ENCODE measurements at places on chromosomes 2 and 18.

- DNase-seq: no peak
Observed at GRCh38 chr18:37653618-37654017, 88.0 kb upstream of the CELF4 start.

- no peak for DNase-seq
Observed at GRCh38 chr2:55761024-55761423, 67.4 kb upstream of the PNPT1 start.

GRCh38 chr2:108617617-108618016, 83.3 kb downstream of the LIMS1 start:
- no peak for DNase-seq

DNA sequence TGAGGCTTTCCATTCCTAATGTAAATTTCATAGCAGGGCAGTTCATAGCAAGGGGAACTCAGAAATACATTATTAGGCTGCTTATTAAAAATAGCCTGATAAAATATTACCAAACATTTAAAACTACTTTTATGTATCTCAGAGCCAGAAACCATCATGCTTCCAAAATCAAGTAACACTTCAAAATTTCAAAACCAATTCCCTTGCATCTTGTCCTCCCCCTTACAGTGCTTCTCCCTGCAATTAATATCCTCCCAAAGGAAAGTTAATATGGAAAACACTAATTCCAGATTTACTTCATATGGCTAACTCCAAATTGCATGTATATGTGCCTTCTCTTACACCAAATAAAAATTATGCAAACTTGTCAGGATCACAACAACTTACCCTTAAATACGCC, 6.6 kb downstream of the PLEKHH2 start:
- DNase-seq: no peak

- no peak for DNase-seq
Observed at GRCh38 chr2:86695053-86695691, 24.9 kb upstream of the RMND5A start.

DNA sequence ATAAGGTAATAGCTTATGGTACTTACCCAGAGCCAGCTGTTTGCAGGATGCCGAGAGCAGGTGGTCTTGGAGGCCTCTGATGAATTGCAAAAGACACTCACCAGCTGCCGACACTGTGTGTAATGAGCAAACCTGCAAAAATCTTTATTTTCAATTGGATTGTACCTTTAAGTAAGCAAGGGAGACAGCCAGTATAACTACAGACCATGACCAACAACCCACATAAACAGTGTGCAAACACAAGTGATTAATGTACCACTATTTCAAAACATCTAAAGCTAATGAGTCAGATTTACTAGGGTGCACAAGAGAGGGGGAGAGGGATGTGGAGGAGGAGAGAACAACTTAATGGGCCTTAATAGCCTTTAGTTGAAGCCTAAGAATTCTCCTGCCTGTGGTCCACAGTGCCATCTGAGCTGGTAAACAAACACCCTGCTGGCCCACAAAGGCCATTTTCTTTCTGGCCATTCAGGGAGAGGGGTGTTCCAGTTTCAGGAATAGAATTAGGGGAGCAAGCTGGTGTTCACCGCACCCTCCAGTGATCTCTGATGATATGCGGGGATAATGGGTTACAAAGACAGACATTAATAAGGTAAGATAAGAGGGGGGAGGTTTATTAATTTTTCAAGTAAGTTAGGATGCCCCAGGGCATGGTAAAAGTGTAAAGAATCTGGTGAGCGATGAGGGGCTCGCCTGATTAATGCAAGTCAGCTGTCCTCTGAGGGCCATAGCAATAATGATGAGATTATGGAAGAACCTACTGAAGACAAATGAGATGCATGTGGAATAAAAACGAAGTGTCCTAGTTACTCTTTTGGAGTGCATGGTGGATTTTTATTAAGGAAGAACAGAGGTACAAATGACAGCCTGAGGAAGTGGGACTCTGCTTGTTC, 196.4 kb downstream of the HRH4 start:
- DNase-seq: no peak

- DNase-seq: no peak
Observed at GRCh38 chr2:217538719-217539118, 464.1 kb downstream of the TNS1 start.

- no peak for DNase-seq
Observed at GRCh38 chr2:237956402-237956736, 10.4 kb upstream of the UBE2F start.

- no peak for DNase-seq
Observed at GRCh38 chr2:191691898-191692297, 14.0 kb downstream of the NABP1 start.

GRCh38 chr2:222927600-222927999, 66.8 kb downstream of the ACSL3 start:
- DNase-seq: no peak

DNA sequence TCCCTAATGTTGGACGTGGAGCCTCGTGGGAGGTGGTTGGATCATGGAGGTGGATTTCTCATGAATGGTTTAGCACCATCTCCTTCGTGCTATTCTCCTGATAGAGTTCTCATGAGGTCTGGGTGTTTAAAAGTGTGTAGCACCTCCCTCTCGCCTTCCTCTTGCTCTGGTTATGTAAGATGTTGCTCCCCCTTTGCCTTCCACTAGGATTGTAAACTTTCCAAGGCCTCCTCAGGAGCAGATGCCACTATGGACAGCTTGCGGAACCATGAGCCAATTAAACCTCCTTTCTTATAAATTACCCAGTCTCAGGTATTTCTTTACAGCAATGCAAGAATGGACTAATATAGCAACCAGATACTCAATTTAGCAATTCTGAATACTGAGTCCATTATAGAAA, 82.4 kb upstream of the PELI1 start:
- no peak for DNase-seq

GRCh38 chr2:45896311-45896710, 244.8 kb downstream of the PRKCE start:
- no peak for DNase-seq

DNA sequence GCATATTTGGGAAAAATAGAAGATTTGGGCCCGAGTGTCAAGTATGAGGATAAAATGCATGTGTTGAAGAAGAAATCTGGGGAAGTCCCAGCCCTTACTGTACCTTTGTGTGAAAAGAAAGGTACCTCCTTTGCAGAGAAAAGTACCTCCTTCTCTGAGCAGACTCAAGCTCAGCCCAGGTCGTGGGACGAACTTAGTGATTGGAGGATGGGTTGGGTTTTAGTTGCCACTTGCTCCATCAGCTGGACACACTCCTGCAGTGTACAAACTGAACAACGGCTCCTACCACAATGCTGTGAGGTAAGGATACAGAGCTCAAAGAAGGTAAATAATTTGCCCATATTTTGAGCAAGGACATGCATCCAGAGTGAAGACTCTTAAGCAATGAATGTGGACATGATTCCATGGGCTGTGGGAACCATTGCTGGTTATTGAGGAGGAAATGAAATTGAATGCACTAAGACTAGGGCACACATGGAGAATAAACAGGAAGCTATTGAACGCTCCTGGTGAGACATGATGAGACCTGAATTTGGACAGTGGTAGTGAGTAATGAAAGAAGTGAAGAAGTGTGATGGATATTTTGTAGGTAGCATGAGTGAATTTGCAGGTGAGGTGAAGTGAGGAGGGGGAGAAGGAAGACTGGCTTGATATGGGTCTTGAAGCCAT, 49.8 kb upstream of the IL1RL1 start:
- DNase-seq: no peak

DNA sequence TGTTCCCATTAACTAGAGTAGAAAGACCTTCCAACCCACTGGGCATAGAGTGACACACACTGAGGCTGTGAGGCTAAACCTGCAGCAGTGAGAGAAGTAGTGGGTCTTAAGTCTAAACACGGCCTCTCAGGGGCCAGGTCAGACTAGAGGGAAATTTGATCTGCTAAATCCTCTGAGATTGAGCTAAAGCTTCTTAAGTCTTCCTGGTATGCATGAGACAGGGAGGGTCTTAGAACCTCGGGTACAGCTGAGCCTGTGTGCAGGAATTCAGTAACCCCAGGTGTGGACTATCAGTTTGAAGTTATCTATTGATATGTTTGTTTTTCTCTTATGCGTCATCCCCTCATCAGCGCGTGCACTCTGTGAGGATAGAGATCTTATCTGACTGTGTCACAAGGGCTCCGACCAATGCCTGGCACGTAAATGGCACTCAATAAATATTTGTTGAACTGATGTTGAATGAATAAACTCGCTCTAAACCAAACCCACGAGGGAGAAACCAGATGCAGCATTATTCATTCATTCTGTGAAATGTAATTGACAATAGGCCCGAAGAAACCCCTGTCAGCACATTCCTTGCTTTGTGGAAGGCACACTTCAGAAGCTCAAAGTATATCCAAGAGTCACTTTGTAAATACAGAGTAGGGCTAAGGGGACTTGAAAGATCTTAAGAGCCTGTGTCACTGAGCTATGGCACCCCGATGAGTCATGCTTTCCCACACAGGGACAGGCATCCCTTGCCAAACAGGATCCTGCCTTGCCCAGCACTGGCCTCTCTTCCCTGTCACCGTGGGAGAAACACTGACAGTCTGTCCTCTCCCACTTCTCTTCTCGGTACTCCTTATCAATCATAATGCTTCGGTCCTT, 21.7 kb upstream of the RAB10 start:
- no peak for DNase-seq

DNA sequence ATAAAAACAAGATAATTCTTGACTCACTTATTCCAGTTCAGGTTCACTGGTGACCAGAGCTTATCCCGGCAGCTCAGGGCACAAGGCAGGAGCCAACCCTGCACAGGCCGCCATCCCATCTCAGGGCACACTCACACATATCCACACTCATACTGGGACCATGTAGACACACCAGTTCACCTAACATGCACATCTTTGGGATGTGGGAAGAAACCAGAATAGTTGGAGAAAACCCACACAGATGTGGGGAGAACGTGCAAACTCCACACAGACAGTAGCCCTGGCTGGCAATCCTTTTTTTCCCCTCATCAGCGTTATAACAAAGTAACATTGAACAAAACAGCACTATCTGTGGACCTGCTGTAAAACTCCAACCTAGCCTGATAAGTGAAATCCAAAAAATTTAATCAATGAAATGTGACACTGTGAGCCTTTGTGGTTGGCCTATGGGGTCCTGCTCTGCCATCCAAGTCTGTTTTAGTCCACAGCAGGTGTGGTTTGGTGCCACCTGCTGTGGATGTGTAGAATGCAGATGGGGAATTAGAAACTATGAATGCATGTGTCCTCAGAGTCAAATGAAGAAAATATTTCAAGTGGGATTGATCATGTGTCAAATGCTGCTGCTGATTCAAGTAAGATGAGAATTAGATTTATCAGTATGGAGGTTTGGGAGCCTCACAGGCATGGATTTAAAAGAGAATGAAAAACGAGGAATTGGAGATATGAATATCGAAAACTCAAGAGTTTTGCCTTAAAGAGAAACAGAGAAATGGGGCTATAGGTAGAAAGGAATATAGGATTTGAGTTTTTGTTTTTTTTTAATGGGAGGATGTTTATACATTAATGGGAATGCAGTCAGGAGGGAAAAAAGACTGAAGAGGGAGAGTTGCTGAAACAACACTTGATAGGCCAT, 47.0 kb downstream of the UGP2 start:
- DNase-seq: peak; percentile 42

DNA sequence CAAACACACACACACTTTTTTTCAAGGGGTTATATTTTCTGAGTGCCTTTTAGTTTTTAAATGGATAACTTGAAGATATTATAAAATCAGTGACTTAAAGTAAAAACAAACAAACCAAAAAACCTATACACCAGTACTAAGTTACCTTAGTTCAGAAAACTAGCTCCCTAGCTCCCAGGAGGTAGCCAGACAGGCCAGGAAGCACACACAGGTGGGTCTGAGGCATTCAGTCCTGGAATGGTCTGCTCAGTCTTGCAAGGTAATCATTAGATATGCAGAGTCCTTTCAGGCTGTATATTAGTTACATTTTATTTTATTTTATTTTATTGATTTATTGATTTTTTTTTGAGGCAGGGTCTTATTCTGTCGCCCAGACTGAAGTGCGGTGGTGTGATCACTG, 10.7 kb upstream of the DYNC2LI1 start:
- DNase-seq: no peak

- no peak for DNase-seq
Observed at GRCh38 chr2:221943076-221943810, 355.6 kb downstream of the PAX3 start.

GRCh38 chr2:216632952-216633615, at the start of gene IGFBP2:
TSS of gene IGFBP2 (plus strand) at chr2:216633420. CDS start at chr2:216633524, 104 bp downstream.
- peak; percentile 70 for DNase-seq

GRCh38 chr2:172947461-172948153, 128.0 kb upstream of the MAP3K20 start:
- no peak for DNase-seq

- no peak for DNase-seq
Observed at GRCh38 chr2:233130024-233130423, 69.9 kb downstream of the INPP5D start.

DNA sequence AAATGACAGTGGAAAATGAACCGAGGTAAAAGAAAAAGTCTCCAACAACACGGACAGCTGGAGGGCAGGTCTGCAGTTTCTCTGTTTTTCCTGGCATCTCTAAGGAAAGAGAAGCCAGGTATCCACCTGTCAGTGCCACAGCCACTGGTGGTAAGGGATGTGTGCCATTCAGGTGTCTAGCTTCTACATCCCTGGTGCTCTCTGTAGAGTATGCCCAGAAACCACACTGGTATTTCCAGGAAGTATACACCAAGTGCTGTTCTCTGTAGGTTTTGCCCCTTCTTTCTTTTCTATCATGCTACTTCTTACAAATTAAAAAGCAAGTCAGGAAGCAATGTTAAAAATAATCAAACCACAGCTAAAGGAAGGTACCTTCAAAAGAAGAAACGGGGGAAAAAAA, 7.6 kb upstream of the AGFG1 start:
- DNase-seq: no peak

- DNase-seq: peak; percentile 2
Observed at GRCh38 chr2:156896294-156896693, 361.2 kb upstream of the GALNT5 start.

DNA sequence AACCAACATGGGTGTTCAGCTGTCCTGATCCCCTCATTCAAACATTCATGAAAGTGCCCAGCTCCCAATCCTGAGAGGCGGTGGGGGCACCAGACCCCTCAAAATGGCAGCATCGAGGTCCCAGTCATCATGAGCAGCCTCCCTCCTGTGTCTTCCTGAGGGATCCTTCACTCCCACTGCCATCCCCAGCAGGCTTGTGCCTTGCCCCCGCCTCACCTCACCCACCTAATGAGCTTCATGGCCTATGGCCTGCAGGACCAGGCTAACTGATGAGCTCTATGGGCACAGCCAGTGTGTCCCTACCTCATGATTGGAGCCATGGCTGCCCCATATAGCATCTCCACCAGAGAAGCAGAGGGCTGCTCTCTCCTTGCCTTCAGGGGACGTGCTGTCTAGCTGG, 47.3 kb upstream of the SLC14A2 start:
- no peak for DNase-seq

- DNase-seq: no peak
Observed at GRCh38 chr2:101151859-101152271, 683 bp upstream of the TBC1D8 start.

DNA sequence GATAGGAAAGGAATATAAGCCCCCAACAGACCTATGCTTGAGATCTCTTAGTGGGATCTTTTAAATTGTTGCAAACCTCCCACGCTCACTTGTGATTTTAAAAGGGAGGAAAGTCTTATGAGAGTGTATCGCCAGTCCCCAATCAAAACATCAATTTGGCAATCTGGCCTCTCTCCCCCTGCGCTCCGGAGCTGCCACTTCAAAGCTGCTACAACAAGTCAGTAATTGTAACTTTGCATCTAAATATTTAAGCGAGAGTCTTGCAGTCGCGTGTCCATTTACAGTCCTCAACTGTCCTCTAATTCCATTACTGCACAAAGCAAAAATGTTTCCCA, 8.4 kb downstream of the PAX3 start:
- DNase-seq: no peak

- DNase-seq: no peak
Observed at GRCh38 chr2:131143803-131144202, 38.7 kb downstream of the PLEKHB2 start.

Data from GM10248 (cell line).